ENCODE measurements at places on chromosomes 5 and 9.

DNA sequence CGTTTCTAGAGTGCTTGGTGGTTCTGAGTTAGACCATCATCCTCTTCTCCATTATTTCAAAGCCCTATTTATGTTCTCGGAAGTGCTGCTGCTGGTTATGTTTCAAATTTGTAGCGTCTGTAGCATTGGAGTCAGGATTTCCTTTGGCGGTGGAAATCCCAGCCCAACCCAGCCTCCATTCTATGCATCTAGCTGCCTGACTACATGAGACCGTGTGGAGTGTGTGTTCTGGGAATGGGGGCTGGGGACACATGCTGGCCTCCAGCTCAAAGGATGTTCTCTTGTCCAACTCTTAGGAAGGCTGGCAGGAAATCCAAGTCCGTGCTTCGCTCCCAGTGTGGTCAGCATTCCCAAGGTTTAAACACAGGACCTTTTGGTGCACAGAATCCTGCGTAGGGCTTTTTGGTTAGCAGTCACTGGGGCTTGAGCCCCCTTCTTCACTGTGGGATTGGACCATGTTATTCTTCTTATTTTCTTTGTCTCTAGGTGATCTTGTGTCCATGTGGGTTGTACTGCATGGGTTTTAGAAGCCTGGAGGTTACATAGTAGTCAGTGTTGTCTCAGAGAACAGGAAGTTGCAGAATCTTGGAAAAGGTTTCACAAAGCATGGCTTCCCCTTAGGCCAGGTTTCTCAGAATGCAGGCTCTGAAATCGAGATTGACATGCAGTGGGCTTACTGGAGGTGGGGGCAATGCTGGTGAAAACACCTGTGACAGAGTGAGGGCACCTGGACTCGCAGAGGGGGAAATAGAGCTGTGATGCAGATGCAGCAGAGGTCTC lies 132.2 kb downstream of the ARHGAP26 start:
- DNase-seq: no peak

DNA sequence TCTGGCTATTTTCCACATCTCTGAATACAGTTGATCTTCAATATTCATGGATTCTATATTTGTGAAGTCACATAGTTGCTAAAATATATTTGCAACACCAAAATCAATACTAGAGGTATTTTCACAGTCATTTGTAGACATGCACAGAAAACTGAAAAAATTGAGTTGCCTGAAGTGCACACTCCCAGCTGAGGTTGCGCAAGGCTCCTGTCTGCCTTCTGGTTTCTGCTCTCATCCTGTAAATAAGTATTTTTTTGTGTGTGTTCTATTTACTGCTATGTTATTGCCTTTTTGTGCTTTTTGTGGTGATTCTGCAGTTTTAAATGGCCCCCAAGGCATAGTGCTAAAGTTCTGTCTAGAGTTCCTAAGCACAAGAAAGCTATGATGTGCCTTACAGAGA lies 371.1 kb upstream of the GRAMD2B start:
- DNase-seq: no peak

DNA sequence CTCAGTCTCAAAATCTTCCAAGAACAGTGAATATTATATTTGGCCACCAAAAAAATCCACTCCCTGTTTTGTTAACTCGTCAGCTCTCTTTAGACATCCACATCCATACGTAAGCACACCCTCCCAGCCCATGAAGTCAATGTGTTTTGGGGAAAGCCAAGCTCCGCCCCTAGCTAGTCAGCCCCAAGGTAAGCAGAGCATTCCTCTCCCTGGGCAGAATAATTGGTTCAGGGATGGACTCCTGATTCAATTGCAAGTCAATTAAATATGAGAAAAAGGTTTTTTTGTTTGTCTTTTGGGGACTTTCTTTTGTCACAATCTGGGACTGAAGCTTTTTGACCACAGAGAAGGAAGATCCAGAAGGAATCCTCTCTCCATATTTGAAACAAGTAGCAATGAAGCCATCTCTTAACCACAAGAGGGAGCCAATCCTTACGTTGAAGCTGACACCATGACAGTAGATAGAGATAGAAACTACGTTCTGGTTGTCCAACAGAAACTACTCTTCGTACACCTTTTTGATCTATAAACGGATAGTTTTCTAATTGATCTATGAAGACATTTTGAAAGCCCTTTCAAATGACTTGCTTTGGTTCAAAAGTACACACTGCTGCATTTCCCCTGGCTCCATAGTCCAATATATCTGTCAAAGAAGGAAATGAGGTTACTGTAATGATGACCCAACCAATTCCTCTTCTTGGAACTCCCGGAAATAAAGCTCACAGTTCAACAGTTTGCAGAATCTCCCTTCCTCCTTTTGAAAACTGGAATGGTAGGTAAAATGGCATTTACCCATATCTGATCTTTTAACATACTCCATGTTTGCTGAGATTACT lies 166.4 kb downstream of the TLE1 start:
- peak; percentile 37 for DNase-seq

GRCh38 chr5:111530298-111530740 lies 18.0 kb upstream of the STARD4 start:
- no peak for DNase-seq

- DNase-seq: no peak
These were observed 362.8 kb downstream of the DMAC1 start for GRCh38 chr9:7436754-7437153.

GRCh38 chr5:181223058-181223728 lies at the start of gene TRIM41:
TSS of gene TRIM41 (plus strand) at chr5:181223281. CDS start at chr5:181224000, 719 bp downstream.
- no peak for DNase-seq

- DNase-seq: no peak
These were observed 6.1 kb upstream of the MRNIP start for GRCh38 chr5:179864686-179865085.

GRCh38 chr9:114038724-114039313 lies 39.3 kb downstream of the AMBP start:
- no peak for DNase-seq

DNA sequence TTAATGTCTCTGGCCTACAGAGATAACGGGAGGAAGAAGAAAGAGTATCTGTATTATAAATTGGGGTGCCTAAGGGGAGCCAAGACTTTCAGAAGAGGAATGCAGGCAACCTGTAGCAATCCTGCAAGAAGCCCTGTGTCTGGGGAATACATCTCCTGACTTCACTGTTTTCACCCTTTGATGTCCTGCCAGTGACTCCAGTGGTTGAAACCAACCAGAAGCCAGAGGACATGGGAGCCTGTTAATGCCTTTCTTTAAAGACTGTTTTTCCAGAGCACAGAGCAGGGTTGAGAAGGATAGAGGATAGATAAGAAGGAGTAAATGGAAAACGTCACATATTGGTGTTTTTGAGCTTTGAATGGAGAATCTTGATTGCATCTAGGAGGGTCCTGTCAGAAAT lies 151.2 kb downstream of the HACD4 start:
- DNase-seq: no peak

- DNase-seq: no peak
These were observed 144.2 kb downstream of the PCSK1 start for GRCh38 chr5:96288845-96289185.

DNA sequence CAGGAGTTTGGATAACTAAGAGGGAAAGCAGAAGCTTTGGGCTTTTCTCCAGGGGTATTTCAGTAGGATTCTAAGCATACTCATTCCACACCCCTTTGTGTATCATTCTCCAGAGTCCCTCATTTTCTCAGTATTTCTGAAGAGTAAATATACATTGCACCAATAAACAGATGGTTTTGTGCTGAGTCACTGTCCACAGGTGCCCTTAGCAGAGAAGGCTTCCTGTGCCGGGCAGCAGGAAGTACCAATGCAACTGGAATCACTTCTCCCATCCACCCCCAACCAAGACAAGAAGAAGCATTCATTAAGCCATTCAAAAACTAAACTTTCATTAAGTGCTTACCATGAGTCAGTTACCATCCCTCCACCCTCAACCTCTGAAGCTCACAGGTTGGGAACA lies 3.6 kb upstream of the CCNJL start:
- DNase-seq: no peak

DNA sequence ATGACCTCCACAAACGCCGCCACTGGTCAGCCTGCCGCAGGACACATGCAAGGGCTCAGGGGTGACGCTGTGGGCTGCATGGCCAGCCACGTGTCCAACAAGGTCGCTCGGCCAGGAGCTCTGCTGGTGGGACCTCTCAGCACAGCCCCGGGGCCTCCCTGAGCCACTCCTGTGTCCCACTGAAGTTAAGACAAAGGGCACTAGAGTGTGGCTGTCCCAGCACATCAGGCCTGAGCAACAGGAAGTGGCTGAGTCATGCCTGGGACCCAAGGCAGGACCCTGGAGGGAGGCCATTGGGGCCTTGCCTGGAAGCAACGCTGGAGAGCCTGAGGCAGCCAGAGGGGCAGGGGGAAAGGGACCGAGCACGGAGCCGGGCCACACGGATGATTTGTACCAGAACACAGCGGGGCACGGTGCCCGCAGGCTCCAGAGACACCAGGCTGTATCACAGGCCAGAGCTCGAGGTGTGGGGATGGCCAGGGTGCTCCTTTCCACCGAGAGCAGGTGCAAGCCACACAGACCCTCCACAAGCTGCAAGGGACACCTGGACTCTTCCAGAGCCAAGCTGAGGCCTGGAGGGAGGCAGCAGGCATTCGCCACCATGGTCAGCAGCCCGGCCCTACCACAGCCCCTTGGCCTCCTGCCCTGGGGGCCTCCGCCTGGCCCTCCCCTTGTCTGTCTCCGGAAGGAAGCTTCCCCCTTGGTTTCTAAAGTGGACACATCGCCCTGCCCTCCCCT lies 6.5 kb upstream of the TMEM210 start:
- DNase-seq: no peak

DNA sequence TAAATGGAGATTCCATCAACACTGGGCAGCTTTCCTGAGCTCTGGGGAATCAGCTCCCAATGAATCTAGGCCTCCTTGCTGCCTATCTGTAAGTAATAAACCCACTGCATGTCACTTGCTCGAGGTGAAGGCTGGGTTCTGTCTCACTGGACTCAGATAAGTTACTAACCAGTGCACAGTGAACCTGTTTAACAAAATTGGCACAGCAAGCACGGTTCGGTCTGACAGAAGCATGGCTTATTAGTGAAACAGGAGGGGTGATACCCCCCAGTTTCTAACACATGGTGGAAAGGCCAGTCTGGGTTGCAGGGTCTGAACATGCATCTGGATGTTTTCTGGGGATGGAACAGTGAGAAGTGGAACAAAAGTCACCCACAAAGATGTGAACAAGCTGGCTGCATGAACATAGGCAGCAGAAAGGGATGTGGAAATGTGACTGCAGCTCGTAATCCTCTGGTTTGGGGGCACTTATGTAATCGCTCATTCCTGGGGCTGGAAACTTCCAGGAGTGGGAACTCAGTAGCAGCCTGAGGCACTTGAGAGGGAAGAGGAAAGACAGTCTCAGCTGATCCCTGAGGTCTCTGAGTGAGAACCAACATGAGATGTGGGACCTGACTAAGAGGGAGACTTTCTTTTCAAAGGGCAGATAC lies 37.7 kb downstream of the UGT3A2 start:
- DNase-seq: no peak

- no peak for DNase-seq
These were observed 141.8 kb downstream of the YIPF5 start for GRCh38 chr5:144028636-144029035.

DNA sequence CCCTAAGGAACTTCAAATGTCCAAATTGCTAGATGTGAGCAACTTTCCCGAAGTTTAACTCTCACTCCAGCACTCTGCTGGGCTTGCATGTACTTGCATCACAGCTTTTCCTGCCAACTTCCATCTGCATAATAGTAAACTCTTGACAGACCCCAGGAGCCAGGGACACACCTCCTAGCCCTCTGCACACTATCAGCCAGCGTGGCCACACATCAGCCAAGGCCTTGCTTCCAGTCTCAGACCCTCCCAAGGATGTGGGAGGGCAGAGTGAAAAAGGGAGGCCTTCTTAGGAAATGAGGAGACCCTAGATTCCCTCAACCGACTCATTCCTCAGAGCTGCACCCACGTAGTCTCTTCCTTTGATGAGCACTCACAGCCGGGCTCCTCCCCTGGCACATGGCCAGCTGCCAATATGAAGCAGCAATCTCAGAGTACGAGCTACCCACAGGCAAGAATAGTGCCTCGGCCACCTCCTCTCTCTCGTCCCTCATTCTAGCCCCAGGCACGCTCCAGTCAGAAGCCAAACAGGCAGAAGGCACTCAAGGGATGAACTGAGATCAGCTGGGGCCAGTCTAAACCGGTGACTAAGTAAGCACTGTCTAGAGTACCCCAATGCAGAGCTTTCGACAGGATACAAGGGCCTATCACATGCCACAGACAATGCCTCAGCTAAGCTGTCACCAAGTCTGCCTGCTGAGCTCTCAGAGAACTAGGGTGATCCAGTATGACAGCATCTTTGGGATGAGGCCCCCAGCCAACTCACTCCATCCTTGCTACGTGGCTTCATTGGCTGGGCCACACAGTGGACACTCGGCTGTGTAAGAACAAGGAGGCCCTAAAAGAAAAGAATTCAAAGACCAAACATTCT lies 2.3 kb downstream of the P4HA2 start:
- DNase-seq: no peak

DNA sequence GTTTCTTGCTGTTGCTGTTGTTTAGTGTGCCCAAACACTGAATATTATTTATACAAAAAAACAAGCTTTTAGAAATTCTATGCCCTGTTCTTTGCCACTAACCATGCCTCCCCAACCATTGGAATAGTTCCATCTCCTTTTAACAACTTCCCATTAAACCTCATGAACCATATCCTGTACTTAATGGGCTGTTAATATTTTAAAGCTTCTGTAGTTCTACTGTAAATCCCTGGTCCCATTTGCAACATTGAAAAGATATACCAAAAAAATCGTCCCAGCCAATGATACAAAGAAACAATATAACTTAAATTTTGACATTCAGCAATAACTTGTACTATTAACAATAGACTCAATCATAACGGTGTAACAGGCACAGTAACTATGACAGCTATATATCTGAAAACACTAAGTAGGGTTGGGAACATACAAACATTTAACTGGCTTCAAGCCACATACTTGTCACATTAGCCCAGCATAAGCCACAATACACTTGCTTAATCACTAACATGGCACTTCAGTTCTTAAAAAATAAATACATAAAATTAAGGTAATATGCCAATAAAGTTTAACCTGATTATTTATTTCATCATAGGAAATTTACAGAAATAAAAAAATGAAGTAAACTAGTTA lies 86.1 kb downstream of the ADAMTS6 start:
- no peak for DNase-seq

- DNase-seq: no peak
These were observed 185.4 kb downstream of the GABBR2 start for GRCh38 chr9:98523231-98523901.

GRCh38 chr5:148458036-148458888 lies 74.5 kb downstream of the FBXO38 start:
- DNase-seq: no peak

GRCh38 chr5:107476783-107477182 lies 194.0 kb downstream of the EFNA5 start:
- no peak for DNase-seq

DNA sequence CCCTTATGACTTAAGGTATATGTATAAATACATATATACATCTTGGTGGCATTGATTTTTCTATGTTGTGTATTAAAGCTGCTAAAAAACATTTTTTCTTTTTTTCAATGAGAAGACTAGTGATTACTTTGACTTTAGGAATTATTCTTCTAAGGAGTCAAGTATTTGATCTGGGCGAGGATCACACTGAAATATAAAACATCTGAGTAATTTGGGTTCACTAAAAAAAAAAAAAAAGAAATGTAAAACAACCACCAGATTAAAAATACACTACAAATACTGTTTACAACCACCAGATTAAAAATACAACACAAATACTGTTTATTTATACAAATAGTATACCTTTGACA lies 9.0 kb downstream of the UBAP1 start:
- no peak for DNase-seq

Data from NCI-H1417 treated with DMSO at 0.1 percent for 48 hours (cell line).